ENCODE measurements at places on chromosomes 11 and 22.

GRCh38 chr11:72723508-72723907, 28.7 kb downstream of the ARAP1 start:
- DNase-seq: no peak

GRCh38 chr11:6067502-6067901, 36.9 kb upstream of the OR56A1 start:
- no peak for DNase-seq

DNA sequence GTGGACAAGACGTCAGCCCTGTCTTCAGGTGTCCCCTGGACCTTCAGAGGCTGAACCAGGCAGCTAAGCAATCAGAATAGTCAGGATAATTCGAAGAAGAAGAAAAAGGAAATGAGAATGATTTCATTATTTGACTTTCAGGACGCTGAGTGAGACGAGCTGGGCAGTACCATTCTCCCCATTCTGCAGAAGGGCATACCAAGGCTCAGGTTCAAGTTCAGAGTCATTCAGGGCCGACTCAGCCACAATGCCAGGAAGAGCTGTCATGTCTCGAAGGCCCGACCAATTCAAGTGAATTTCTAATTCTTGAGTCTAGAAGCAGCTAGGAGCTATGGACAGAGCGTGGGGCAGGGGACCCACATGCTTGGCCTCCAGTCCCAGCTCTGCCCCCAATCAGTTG, 33.8 kb upstream of the CD82 start:
- no peak for DNase-seq

- DNase-seq: no peak
Measured at GRCh38 chr11:77055101-77055561, 11.6 kb upstream of the CAPN5 start.

DNA sequence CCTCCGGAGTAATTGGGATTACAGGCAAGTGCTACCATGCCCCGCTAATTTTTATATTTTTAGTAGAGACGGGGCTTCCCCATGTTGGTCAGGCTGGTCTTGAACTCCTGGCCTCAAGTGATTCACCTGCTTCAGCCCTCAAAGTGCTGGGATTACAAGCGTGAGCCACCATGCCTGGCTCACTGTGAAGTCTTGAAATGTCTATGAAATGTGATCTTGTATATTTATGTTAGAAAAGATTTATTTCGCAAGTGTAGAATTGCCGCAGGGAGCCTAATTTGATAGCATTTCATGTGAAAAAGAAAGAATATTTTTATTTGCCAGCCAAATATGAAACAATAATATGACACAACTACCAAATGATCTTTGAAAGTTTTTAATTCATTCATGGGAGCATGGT, 52.1 kb downstream of the GRAMD1B start:
- DNase-seq: no peak

DNA sequence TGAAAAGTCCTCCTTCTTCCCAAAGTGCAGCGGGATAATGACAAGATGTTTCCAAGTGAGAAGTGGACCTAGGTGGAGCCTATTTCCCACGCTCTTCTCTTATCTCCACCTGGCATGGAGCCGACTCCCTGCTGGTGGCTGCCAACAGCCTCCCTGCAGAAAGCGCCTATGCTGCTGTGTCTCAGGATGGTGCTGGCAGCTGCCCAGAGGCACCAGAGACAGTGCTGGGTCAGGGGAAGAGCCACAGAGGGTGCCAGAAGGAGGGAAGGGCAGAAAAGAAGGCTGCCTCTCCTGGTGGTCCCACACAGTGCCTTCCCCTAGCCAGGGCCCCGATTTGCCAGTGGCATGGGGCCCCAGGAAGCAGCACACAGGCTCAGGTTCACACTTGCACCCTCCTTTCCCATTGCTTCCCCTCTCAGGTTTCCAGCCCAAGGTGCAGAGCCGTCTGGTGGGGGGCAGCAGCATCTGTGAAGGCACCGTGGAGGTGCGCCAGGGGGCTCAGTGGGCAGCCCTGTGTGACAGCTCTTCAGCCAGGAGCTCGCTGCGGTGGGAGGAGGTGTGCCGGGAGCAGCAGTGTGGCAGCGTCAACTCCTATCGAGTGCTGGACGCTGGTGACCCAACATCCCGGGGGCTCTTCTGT, 19.0 kb downstream of the CD5 start:
- DNase-seq: no peak

DNA sequence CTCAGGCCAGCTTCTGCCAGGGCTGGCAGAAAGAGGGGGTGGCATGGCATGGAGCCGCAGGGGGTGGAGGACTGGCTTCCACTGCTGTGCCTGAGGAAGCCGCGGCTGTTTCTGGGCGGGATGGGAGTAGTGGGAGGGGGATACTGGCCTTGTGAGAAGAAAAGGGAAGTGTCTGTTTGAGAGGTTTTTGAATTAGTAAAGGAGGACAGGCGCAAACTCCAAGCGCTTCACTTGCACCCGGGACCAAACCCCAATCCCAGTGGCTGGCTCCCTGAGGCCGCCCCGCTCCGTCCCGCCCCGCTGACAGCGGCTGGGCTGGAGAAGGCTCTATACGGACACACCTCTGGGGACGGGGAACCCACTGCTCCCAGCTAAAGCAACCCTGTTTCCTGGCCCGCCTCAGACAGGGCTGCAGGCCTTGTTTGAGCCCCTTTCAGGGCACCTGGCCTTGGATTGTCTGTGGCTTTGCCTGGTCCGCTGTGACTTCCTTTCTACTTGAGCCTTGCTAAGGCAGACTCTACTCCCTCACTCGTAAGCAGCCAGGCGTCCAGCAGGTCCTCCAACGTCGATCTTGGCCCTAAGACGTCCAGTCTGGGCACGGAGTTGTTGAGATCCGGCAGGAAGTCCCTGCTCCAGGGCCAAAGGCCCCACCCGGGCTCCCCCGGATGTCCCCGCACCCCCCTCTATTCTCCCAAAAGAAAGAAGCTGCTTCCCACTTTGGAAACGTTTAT, 2.2 kb downstream of the APOA1 start:
- DNase-seq: no peak

DNA sequence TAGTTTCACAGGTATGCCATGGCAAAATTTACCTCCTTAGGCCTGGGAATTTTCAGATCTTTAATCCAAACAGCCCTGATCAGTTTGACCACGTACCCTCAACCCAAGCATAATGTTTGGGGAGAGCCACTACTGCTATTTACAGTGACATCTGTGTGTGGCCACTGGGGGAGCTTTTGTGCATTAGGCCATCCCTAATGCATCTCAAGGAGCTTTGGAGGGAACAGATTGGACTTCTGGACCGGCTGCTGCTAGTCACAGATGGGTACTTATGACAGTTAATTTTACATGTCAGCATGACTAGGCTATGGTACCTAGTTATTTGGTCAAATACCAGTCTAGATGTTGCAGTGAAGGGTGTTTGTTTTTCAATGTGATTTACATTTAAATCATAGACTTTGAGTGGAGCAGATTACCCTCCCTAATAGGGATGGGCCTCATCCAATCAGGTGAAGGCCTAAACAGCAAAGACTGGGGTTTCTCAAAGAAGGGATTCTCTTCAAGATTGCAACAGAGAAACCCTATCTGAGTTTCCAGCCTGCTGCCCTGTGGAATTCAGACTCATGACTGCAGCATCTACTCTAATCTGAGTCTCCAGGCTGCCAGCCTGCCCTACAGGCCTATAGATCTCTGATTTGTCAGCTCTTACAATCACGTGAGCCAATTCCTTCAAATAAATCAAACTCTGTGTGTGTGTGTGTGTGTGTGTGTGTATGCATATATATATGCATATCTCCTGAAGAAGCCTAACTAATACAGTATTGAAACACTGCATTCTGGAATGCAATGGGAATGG, 38.0 kb upstream of the GALNT18 start:
- no peak for DNase-seq
